ENCODE measurements at places on chromosomes 12 and 14.

- DNase-seq = peak; percentile 41
Observed at GRCh38 chr12:52506858-52507715, 13.1 kb downstream of the KRT5 start.

DNA sequence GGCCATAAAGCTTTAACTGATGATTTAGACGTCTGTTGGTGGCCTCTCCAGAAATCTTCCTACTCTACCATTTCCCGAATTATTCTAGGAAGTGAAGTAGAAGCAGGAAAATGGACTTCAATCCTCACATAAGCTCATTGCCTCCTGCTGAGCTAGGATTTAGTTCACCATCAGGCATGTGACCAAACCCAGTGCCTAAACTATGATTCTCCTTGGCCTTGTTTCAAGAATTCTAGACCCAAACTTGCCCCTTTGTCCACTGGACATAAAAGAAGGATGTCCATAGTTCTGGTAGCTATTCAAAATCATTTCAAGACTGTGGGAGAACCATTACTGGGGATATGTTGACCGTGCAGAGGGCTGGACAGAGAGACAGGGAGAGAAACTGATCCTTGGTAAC, 105.8 kb downstream of the C12orf50 start:
- no peak for DNase-seq

DNA sequence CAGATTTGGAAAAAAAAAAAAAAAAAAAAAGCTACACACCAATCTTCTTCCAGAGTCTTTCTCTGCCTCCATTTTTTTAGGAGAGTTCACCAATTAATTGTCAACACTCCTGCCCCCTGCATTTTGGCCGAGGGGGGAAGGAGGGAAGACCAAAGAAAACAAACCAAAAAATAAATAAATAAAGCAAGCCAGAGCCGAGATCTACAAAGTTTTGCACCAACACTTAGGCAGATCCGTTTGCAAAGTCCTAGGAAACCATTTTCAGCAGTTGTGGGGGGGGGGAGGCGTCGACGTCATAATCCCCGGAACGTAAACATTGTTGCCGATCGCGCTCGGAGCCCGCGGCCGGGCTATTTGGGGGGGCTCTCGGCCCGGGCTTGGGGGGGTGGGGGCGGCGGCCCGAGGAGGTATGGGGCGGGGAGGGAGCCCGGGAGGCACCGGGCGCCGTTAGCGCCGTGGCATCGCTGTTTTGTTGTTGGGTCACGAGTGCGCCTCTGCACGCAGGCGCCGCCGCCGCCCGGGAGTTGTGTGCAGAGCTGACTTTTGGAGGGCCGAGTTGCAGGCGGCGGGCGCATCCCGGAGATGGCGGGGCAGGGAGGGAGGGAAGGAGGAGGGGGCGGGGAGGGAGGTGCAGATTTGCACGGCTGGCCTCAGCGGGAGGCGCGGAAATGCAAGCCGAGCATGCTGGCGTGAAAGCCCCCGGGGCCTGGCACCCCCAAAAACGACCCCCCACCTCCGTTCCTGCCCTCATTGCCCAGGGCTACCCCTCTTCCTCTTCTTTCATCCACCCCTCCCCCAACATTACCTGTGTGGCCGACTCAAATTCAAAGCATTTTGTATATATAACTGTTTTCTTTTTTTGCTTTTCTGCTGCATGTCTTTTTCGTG, 598 bp downstream of the KDM2B start:
- DNase-seq = peak; percentile 86

DNA sequence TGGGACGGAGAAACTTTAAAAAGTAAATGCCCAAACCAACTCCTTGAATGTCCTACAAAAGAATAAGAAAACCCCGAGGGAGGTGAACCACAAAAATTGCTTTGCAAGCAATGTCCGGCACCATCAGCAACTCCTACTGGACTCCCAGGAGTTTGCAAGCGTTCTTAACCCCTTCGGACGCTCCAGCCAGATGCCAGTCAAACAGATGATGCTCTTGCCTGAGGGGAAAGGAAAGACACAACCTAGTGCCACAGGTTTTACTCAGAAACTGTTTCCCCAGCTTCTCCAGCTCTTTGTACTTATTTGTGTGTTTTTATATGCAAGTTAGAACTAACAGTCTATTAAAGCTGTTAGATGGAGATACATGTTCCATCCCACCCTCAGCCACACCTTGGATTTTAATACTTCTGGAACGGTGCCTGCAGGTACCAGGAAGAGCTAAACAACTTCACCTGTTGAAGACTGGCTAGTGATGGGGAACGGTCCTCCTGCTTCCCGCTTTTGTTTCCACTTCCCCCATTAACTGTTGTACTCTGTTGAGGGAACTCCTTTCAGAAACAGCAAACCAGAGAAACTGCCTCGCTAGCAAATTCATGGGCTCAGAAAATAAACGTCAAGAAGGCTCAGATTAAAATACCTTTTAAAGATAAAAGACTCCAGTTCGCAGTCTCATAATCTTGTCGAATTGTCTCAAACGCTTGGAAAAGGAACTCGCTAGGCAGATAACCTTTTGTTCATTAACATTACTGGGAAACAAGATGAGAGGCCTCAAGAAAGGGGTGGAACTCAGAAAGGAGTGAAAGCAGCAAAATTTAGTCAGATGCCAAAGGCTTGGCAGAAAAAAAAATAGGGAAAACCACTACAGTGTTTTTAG, 1.1 kb upstream of the FERMT2 start:
- DNase-seq = peak; percentile 89

DNA sequence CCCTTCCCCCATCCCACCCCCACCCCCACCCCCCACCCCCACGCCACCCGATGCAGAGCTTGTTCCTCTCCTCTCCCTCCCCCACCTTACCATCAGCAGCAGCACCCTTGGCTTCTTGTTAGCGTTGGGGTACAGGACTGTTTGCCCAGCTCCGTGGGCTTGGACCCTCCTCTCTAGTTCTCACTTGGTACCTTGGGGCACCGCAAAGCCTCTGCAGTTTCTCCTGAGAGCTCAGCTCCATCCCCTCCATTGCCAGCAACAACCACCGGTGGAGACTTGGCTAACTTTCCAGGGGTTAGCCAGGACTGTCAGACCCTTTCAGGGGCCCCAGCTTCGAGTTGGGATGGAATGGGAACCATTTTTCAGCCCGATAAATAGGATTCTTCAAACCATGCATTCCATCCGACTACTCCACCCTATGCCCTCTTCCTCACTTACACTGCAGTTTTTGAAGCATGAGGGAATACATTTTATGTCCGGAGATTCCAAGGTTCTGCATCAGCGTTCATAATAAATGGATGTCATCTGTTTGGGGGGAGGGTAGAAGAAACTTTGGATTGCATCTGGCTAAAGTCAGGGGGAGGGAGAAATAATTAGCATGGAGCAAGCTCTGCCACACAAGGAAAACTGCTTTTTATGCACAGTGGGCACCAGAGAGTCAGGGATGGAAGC, 1.1 kb downstream of the SCN8A start:
- peak; percentile 1 for DNase-seq

DNA sequence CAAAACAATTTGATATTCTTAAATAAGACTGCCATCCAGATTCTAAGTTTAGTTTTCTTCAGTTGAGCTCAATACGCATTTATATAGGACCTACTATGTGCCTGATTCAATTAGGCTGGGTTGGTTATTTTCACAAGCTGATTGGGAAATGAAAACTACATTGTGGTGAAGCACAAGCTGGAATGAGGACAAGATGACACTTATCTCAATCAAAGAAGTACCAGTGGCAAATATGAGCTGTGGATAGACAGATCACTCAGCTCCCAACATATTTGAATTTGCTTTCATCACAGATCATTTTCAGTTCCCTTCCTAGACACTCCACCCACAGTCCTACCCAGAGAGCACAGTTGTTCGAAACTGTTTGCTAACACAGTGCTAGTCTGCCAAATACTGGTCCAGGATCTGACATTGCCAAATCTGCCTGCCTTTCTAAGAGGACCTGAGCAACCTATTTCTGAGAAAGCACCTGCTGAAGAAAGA, 74.7 kb downstream of the LLPH start:
- no peak for DNase-seq

GRCh38 chr12:54220092-54220557, 31.3 kb upstream of the SMUG1 start:
- DNase-seq = peak; percentile 89

GRCh38 chr14:43411841-43412240, 1095.2 kb downstream of the FSCB start:
- DNase-seq = peak; percentile 67

DNA sequence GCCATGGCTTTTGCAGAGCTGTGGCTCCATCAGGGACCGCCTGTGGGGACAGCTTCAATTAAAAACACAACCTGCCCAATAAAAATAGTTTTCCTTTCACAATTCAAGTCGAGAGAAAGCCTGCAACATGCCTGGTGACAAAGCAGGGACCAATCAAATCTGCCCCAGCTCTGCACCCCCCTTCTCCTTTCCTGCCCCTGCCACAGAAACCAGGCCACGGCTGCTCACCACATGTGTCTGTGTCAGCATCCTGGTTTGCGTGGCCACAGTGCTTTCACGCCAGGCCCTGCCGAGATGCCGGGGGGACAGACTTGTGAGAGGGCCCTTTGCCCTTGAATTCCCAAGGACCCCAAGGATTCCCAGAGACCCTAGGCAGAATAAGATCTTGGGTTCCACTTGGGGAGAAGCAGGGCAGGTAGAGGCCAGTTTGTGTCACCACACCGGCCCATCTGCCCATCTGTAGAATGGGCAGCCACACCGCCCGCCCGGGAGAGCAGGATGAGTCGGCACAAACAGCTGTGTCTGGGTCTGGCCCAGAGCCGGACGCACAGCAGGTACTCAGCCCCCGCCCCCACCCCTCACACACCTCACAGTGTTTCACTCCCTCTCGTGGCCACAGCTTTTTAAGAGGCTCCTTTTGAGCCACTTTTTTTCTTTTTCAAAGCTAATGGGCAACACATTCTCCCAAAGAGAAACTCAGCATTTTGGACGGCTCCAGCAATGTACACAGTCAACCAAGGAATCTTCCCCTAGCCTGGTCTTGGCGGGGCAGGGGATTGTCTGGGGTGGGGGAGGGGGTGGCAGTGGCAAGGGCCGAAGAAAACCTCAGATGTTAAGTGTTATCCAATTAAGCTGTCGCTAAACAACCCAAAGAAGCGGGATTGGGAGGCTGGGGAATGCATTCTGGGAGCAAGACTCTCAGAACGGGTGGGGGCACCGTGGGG, 41.5 kb downstream of the BCL11B start:
- DNase-seq = no peak

GRCh38 chr12:9349888-9350885, 142.0 kb upstream of the PZP start:
- DNase-seq = no peak

- DNase-seq = no peak
Observed at GRCh38 chr14:94543449-94544124, 17.7 kb upstream of the SERPINA4 start.
